BJ (cell line): ENCODE measurements at places on chromosomes 11 and 22.

DNA sequence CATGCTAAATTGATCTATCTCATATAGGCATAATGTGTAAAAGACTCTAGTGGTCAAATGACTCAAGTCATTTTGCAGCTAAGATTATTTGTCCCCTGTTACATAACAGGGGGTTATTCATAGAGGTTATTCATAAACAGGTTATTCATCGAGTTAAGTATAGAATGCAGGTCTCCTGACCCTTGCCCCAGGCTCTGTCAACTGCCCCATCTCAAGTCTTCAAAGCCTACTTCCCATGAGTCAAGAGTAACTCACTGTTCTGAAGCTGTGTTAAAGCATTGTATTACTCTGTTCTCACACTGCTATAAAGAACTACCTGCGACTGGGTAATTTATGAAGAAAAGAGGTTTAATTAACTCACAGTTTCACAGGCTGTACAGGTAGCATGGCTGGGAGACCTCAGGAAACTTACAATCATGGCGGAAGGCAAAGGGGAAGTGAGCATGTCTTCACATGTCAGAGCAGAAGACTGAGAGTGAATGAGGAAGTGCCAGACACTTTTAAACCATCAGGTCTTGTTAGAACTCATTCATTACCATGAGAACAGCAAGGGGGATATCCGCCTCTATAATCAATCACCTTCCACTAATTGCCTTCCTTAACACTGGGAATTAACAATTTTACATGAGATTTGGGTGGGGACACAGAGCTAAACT lies 226.2 kb upstream of the BLID start:
- DNase-seq: no peak

DNA sequence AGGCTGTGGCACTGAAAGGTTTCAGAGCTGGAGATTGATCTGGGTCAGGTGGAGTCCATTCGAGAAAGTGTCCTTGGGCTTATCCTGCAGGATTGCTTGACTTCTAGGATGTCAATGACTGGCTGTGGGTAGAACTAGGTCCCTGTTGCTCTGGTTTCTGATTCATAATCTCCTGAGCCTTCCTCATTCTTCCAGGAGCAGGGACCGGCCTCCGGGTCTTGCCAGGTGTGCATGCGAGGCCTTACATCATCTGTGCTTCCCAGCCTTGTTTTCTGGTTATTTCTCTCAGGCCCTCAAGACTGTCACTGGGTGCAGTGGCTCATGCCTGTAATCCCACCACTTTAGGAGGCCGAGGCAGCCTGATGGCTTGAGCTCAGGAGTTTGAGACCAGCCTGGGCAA lies 33.3 kb upstream of the SORL1-AS1 start:
- no peak for DNase-seq

DNA sequence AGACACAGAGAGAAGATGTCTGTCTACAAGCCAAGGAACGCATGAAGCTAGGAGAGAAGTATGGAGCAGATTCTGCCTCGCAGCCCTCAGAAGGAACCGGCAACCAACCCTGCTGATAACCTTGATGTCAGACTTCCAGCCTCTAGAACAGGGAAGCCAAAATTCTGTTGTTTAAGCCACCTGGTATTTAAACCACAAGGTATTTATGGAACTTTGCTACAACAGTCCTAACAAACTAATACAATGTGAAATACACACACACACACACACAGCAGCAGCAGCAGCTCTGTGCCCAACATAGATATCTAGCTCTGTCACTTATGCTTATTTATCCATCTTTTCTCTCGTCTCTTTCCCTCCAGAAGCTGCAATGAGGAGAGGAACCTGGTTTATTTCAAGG lies 400.0 kb downstream of the ETS1 start:
- DNase-seq: no peak

DNA sequence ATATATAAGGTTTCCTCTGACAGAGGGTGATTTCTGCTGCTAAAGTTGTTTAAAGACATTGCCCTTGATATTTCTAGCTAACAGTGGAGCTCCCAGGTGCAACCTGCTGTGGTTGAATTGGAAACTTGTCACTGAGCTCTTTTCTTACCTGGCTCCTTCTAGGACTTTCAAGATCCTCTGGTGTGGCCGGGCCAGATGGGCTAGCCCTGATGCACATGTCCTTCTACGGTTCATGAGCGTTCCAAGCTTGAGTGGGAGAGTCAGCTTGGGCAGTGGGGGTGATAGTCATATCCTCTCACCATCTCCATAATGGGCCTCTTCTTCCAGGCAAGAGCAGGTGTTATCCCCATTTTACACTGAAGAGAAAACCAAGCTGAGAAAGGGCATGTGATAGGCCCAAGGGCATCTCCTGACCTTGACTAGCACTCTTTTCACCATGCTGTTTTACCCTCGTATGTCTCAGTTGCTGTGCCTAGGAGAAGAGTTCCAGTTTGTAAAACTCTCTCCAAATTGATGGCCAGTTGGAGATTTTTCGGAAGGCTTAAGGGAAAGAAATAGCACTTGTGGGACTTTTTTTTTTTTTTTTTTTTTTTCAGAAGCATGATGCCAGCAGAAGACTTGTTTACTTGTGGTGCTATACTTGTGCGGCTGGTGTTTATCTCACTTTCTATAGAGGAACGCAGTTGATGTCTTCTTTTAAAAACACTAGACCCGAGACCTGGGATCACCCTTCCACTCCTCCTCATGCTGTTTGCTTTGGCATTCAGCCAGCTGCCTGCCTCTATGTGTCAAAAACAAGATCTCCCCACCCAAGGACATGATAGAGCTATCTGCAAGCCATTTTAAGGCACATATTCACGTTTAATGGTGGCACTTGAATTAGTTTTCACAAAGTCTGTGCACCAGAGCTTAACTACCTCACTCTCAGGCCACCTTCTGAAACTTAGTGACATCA lies 32.6 kb downstream of the TEAD1 start:
- no peak for DNase-seq

DNA sequence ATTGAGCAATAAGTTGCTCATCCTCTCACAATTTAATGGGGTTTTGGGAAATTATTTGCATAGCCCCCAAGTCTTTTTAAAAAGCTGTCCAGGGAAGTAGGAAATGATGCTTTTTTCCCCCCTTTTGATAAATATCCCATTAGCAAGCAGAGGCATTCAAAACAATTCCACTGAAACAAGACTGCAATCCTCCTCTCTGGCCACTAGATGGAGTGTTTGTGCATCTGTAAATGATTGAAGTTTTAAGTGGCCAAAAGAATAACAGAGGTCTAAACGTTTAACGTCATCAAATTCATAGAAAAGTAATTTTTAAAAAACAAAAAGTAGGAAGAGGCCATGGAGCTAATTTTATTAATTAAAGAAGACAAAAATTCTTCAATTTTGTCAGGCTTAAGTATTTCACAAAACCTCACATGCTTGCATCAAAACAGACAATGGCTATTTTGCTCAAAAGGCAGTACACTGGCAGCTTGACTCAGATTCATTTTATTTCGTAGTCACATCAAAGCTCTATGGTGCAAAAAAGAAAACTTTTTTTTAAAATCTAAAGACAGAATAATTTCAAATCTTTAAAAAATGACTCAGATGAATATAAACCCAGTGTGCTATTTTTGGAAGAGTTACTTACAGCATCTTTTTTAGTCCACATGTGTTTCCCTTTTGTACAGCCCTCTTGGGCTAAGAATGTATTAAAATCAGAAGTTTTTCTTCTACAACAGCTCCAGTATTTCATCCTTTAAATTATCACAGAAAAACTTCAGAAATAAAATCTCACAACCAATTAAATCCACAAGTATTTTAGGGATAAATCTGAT lies 17.8 kb downstream of the CHORDC1 start:
- DNase-seq: no peak

- no peak for DNase-seq
These were observed 47.8 kb downstream of the CD6 start for GRCh38 chr11:61019037-61019831.

DNA sequence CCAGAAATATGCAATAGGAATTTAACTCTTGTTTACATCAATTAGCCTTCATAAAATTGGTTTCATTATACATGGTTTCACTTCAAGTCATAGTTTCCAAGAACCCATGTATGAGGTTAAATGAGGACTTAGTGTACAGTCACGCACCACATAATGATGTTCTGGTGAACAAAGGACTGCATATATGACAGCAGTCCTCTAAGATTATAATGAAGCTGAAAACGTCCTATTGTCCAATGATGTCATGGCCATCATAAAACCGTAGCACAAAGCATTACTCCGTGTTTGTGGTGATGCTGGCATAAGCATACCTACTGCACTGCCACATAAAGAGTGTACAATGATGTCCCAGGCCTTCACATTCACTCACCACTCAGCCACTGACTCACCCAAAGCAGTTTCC lies 31.1 kb downstream of the SMCO4 start:
- DNase-seq: no peak

DNA sequence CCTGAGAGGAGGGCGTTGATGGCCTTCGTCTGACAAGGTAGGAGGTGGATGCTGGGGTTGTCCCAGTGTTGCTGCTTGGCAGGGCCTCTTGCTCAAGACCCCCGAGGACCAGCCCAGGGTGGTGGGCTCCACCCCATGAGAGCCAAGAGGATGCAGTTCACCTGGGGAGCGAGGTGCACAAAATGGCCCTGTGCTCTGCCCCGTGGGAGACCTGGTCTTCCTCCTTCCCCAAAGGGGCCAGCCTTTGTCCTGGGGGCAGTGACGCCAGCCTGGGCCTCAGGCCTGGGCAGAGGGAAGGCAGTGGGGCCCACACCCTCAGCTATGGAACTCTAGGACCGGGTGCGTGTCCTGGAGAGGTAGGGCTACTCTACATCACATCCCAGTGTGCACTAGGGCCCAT lies 1233.3 kb downstream of the TBC1D22A start:
- DNase-seq: no peak

DNA sequence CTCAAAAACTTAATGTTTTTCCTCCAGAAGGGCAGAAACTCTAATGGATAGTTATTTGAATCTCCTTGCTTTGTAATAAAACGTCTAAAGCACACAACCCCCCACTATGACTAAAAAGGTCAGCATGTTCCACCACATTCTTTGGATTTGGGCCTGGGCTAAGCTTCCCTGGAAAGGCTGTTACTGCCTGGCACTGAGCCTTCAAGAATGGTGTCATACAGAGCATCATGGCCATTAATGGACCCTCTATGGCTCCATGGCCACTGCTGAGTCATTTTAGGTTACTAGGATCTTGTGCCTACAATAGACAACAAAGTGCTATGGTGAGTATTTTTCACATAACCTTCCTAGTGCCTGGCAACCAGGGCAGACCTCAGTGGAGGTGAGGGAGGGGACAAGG lies 242.6 kb upstream of the FAT3 start:
- DNase-seq: peak; percentile 99

GRCh38 chr11:88122956-88123355 lies 52.3 kb downstream of the RAB38 start:
- DNase-seq: no peak

- no peak for DNase-seq
These were observed 33.3 kb upstream of the ZC3H12C start for GRCh38 chr11:110059706-110060463.
